G401 (cell line): ENCODE measurements at places on chromosomes 7 and 10.

GRCh38 chr10:34075254-34075926, 739.7 kb downstream of the PARD3 start:
- DNase-seq = no peak

DNA sequence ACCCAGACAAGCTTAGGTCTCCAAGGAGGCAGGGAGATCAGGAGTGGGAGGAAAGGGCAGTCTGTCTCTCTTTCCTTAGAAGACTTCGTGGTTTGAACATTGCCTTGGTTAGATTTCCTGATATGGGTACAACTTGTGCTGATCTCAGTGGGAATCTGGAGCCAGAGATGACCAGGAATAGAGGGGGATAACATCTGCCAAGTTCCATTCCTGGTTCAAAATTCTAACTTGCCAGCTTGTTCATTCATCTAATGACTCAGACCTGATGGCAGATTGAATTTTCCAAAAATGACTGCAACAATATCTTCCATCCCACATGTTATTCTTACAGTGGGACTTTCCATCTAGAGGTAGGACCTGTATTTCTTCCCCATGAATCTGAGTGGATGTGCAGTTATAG, 394.3 kb upstream of the PODXL start:
- DNase-seq = no peak

DNA sequence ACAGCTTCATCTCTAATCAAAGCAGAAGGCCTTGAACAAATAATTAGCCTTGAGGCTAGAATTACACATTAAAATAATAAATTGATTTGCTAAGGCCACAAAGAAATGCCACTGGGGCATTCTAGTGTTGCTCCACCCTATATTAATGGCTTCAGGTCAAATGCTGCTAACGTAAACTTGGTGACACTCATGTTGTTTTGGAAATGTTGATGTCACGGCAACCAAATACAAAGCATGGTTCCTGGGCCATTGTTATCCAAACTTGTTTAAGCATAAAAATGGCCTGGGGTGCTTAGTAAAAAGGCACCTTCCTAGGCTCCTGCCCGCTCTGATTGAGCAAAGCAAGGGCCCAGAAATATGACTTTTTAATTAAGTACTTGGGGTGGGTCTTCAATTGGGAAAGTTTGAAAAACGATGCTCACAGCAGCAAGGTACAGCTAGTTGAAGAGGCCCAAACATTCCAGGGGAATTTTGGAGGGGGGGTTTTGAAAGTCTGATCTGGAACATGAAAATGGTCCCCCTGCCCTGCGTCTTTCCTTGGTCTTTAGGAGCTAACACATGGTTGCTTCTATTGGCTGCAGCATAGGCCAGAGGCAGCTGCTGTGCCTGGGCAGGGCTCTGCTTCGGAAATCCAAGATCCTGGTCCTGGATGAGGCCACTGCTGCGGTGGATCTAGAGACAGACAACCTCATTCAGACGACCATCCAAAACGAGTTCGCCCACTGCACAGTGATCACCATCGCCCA, 67.8 kb downstream of the ABCC2 start:
- DNase-seq = no peak

- no peak for DNase-seq
These were observed 13.8 kb upstream of the TECPR1 start for GRCh38 chr7:98265841-98266271.

DNA sequence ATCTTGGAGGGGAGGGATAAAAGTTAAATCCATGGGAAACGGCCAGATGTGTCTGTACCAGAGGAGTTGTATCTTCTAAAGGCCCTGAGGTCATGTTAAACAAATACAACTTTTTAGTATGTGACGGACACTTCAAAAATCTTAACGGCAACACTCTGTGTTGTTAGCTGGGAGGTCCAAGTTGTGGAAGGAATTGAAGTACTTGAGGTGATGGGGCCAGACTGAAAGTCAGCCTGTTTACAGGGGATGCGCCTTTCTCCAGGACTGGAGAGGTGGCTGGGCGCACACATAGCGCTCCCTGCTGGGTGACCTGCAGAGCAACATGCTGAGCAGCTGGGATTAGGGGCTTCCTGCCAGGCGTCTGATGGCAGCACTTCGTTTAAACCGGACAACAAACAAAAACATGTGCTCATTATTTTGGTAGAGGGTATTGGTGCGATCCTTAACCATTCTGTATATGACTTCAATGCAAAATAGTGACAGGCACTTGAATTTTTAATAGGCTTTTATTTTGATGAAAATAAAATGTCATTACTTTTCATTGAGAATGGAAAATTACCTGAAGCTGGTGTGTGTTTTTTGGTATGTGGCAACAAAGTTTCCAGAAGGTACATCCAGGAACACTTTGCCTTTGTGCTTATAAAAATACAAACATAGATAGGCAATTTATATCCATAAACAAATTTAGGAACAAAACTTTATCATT, 198.2 kb downstream of the MLLT10 start:
- peak; percentile 78 for DNase-seq

- DNase-seq = no peak
These were observed 4.7 kb downstream of the GLI3 start for GRCh38 chr7:42232275-42232674.

GRCh38 chr10:28925121-28925663, 247.9 kb downstream of the BAMBI start:
- DNase-seq = no peak

DNA sequence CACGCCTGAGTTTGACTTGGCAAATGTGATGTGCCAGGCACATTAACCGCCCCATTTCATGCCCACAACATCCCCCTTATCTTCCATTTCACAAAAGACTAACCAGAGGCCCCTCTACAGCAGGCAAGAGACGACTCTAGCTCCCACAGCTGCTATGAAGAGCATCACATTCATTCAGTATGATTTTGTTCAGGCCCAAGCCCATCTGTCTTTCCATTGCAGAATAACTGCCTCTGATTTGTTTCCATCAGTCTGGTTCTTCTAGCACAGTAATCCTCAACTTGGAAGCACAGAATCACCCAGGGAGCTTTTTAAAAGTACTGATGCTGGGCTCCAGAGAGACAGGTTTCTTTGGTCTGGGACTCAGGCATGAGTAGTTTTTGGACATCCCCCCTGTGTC, 169.7 kb downstream of the NEURL1 start:
- no peak for DNase-seq

DNA sequence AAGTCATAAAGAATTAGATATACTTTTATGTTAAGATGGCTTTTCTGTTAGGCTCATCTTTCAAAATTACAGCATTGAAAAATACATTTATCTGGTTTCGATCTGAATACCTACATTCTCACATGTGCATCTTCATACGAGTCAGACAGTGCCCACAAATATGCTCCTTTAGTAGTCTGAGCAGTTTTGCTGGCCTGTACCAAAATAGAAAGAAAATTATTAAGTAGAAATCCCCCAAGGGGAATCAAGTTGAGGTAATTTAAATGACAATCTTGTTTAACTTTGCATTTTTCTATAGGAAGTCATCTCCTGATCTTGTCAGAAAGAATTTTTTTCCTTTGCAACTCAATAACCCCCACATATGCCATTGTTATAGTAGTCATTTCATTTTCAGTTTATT, 287.4 kb upstream of the SEMA3D start:
- DNase-seq = no peak

DNA sequence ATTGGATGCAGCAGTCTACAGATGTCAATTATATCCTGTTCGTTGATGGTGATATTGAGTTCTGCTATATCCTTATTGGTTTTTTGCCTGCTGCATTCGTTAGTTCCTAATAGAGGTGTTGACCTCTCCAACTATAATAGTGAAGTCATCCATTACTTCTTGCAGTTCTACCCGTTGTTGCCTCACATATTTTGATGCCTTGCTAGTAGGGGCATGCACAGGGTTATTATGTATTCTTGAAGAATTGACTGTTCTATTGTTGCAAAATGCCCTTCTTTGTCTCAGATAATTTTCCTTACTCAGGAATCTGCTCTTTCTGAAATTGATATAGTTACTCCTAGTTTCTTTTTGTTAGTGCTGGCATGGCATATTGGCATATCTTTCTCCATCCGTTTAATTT, 140.1 kb upstream of the INHBA start:
- DNase-seq = no peak

DNA sequence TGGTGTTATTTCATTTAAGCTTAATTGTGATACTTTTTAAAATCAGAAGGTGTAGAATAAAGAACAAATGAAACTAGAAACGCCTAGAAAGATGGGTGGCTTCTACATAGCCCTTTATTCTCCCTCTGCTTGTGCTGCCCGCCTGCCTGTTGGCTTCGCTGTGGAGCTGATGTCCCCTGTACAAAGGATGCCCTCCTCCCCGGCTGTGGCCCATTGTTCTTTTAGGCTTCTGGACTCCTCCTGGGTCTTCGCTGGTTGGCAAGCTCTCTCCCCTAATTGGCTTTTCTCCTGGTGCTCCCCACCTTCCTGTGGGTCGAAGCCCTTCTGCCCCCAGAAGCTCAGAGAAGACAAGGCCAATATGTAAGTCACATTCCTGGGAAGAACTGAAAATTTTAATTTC, 98.2 kb downstream of the FANK1 start:
- no peak for DNase-seq
